ENCODE measurements at places on chromosomes 1 and 21.
A peak's percentile ranks its signal among the peaks of the same experiment; 100 is the strongest.

DNA sequence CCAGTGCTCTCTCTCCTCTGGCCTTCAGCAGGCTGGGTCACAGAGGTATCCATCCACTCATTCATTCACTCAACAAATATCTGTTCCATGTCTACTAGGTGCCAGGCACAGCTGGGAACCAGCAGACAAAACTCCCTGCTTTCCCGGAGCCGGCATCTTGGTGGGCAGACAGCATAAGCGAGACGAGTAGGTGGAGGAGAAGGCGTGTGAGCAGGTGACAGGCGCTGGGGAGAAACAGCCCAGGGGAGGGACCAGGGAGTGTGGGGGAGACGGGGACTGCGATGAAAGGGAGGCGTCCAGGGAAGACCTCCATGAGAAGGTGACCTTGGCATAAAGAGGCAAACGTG lies 11.0 kb upstream of the KCNAB2 start:
- DNase-seq = no peak

DNA sequence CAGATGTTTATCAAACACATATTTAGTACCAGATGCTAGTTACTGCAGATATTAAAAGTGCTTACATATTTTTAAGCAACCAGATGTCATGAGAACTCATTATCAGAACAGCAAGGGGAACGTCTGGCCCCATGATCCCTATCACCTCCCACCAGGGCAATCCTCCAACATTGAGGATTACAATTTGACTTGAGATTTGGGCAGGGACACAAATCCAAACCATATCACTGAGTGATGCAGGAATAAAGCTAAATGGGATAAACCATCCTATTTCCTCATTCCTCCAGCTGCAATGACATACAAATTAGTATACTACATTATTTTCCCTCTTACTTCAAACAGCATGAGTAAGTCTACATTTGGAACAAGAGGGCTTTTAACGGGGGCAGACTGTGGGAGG lies 3.1 kb upstream of the KCNK2 start:
- no peak for DNase-seq

DNA sequence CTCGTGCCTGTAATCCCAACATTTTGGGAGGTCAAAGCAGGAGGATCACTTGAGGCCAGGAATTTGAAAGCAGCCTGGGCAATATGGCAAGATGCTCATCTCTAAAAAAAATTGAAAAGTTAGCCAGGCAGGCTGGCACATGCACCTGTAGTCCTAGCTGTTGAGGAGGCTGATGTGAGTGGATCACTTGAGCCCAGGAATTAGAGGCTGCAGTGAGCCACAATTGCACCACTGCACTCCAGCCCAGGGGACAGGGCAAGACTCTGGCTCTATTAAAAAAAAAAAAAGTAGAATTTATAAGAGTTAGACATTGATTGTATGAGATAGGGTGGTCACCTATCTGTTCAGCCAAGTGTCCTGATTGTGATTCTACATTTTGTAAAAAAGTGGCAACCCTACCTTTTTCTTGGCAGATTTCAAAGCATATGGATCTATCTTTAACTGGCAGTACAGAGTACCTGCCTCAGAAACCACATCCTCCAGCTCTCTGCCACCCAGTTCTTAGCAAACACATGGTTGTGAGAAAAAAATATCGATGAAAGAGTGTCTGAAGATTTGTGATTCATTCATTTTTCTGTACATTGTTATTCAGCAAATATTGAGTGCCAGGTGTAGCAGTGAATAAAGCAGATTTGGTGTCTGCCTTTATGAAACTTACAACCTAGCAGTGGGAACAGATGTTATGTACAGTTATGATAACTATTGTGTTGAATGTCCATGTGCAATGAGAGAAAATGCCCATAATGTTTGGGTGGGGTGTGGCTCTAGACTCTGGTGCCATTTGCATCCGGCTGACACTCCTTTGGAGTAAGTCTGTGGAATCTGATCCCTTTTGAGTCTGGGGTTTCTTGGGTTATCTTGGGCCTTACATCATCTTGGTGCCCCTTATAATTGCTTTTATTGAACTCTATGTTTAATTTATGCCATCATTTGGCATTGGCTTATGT lies 82.5 kb downstream of the ST3GAL3 start:
- peak; percentile 9 for DNase-seq

DNA sequence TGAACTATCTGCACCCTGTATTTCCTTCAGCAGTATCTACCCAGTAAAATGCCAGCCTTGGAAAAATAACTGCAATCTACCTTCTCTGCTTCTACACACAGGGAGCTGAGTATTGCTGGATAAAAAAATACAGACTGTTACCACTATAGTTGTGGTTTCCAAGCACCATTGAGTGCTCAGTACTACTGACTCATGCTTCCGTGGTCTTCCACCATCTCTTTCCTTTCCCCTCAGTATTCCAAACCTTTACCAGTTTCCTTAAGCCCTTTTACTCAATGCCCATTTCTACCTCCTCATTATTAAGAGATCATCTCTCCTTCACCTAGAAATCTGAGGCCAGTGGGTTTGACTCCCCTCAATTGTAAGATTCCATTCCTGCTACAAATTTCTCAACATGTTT lies 23.8 kb downstream of the GLMN start:
- no peak for DNase-seq

DNA sequence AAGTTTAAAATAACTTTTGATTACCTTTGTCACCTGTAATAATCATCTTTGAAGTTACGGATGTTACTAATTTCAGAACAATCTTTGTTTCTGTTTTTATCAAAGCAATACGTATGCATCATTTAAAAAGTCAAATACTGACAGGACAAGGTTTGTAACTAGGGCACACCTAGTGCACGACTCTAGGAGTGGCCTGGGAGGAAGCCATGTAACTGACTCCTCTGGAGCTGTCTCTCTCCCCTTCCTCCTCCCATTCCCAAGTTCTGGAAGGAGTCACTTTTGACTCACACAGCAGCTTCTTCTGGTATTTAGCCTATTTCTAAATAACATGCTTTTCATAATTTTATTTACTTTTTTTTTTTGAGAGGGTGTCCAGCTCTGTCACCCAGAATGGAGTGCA lies 11.8 kb upstream of the RAP1GAP start:
- no peak for DNase-seq

GRCh38 chr1:225467193-225468020 lies 39.6 kb upstream of the LBR start:
- DNase-seq = peak; percentile 85

- DNase-seq = no peak
These were observed 111.8 kb downstream of the FGGY start for GRCh38 chr1:59408608-59409240.

DNA sequence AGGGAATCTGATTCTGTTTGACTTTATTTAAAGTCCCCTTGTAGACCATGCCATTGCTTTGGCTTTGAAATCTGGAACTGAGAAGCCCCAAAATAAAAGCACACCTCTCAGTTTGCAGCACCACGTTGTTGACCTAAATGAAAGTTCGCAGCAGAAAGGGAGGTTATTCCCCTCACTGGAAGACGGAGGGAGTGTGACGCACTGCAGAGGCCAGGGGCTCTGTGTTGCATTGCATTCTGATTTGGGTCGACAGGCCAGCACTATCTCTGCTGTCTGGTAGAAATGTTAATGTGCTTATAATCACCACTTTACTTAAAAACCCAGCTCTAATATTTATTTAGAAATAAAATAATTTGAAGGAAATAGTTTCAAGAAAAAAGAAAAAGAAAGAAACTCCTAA lies 675.2 kb upstream of the NR5A2 start:
- DNase-seq = no peak

DNA sequence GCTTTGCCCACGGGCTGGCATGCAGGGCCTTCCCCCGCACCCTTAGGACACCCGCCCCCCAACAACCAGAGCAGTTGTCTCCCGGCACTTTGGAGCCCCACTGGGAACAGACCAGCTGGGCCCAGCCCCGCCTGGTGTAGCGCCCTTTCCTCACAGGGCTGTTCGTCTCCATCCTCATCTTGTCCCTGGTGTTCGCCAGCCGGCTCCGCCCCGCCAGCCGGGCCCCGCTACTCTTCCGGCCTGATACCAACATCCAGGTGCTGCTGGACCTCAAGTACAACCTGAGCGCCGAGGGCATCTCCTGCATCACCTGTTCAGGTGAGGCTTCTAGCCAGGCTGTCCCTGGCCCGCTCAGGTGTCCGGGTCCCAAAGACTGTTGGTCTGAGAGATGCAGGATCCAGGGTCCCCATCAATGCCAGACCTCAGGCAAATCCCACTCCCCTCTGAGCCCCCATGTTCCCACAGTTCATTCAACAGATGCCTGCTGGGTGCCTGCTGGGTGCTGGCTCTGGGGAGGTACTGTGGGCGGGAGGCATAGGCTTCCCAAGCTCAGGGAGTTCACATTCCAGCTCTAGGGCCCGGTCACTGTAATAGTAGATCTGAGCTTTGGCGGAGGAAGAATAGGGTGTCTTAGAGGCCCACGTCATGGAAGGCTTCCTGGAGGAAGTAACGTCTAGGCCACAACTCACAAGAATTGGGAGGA lies 41.7 kb downstream of the DISP3 start:
- no peak for DNase-seq

GRCh38 chr1:38183096-38183495 lies 136.5 kb upstream of the POU3F1 start:
- DNase-seq = no peak

DNA sequence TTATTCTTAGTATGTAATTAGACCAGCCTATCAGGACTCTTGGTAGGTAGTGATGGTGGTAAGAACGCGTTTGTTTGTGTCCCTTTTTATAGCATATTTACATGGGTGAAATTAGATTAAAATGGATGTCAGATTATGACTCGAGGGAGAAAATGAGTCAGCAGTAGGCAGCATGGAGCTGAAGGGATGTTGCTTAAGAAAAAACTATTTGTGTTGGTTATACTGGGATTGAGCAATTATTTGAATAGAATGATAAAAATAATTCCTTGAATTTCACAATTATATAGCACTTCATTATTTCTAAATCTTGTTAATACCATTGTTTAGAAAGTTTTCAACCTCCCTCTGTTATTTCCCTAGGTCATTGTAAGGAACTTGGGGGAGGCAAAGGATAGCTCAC lies 348.8 kb downstream of the RYR2 start:
- DNase-seq = no peak

DNA sequence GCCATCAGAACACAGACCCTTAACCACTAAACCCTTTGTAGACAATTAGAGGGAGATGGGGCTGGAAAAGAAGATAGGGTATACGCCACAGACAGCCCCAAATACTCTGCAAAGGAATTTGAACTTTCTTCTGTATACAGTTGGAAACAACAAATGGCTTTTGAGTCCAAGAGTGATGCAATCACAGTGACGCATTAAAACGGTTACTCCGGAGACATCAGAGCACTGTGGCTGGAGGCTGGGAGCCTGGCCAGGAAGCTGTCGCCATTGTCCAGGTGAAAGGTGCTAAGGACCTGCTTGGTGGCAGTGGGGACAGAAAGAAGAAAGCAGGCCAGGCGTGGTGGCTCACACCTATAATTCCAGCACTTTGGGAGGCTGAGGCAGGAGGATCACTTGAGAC lies 4.2 kb downstream of the FLAD1 start:
- no peak for DNase-seq

GRCh38 chr1:209425959-209426358 lies 157.6 kb upstream of the CAMK1G start:
- no peak for DNase-seq

- no peak for DNase-seq
These were observed 191.4 kb downstream of the AMY1C start for GRCh38 chr1:103941086-103941485.

DNA sequence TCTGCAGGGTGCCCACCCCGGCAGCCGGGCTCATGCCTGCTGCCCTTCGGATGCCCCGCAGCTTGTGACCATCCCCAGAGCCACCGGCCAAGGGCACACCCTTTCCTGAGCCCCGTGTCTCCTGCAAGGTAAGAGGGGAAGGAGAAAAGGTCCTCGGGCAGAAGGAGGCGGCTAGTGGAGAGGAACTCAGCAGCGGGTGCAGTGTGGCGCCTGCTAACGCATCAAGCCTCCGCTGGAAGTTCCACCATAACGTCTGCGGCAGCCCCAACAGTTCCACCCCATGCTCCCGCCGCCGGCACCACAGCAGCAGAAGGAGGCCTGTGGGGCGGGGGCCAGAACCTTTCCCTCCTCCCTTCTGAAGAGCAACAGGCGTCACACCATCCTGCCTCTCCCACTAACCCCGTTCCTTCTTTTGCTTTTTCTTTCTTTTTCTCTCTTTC lies 990 bp downstream of the VWA5B1 start:
- no peak for DNase-seq

DNA sequence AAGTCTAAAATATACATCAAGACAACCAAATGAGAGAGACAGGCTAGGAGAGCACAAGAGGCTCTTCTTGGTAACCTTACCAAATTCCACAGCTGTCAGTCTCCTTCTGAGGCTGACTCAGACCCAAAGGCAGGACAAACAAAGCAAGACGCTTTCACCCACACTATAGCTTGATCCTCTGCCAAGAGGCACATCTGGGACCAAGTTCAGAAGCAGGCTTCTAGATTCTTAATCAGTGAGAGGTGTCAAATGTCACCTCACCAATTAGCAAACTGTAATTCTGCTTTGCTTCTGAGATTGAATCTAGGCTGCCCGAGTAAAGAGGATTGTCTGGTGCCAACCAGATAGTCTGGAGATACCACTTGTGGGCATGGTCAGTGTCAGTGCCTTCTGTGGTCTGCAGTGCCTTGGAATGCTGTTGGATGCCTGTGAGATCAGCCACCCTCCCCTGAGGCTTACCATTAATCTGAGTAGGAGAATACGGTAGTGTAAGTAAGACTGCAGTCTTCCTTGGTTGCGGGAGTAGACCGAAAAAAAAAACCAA lies 151.0 kb downstream of the FMN2 start:
- no peak for DNase-seq

- DNase-seq = no peak
These were observed 93.9 kb downstream of the PDE9A start for GRCh38 chr21:42747276-42747701.

DNA sequence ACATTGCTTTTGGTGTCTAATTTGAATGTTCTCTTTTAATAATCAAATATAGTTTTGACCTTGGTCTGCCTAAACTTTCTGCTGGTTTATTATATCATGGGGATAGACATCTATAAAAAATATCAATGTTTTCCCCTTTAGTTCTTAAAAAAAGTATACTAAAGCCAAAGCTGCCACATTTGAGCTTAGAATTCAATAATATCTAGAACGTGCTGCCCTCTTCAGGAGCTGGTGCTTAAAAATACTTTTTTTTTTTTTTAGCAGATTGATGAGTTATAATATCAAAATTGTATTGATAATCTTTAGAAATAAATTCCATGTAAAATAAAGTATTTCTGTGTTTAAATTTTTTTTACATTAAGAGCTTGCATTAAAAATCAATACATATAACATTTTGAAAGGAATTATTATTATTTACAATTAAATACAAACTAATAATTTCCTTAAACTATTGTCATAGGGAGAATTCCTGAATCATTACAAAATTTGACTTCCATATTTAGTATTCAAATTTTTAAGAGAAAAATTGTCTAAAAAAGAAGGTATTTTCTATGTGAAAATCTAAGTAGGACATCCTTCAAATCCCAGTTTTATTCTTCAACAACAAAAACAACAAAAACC lies 40.1 kb upstream of the ADGRL2 start:
- no peak for DNase-seq

GRCh38 chr1:4177425-4178150 lies 277.5 kb upstream of the C1orf174 start:
- no peak for DNase-seq
